ENCODE measurements at places on chromosomes 3 and 15. TPM values are rescaled to one million over a fixed set of nuclear protein-coding genes. Genes with fewer than 3 reads are reported as not detected.

DNA sequence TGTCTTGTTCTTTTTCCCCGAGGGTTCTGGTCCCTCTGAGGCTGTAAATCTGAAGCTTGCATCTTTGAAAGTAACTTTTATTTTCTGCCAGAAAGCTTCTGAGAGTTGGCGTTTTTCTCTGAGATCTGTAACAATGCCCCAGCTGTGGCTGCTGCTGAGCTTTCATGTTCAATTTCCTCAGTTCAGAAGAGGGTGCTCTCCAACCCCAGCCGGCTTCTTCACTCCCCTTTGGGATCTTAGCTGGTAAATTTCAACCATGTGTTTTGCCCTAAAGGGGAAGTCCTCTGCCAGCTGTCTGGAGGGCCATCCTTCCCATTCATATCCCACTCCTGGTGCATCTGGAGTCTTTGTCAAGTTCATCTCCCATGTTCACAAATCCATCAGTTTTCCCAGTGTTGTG, 18.3 kb upstream of the CFAP100 start:
- DNase-seq: no peak

GRCh38 chr3:142489572-142490323, 41.9 kb upstream of the XRN1 start:
- DNase-seq: no peak

DNA sequence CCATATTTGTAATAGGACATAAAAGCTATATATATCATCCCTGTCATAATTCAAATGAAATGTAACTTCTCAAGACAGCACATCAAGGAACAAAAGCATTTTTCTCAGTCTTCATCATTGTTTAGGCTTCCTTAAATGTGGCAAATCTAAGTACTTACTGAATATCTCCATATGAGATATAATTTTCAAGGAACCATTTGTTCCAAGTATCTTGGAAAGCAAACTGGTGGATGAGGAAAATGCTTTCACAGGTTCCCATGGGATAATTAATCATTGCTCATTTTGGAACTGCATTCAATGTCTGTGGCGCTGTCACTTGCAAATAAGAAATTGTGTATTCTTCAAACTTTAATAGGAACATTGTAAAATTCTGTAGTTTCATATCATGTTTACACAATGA, 52.6 kb upstream of the ZNF385D start:
- no peak for DNase-seq

GRCh38 chr15:73882761-73883419, 9.5 kb downstream of the TBC1D21 start:
- DNase-seq: no peak

DNA sequence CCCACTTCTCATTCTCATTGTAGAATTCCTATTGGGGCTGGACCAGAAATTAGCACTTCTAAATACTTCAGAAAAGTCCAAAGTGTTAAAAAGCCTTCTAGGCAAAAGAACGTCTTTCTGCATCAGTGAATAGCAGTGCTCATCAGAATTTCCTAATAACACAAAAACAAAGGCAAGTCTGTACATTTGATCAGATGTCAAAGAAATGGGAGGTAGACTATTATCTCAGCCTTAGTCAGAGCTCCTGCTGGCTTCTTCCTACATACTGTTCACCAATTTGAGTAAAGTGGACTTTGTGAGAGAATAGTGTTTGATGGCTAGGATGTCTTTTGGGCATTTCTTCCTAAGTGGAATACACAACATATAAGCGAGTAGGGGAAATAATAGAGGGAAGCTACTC, 48.7 kb downstream of the FOXB1 start:
- no peak for DNase-seq

DNA sequence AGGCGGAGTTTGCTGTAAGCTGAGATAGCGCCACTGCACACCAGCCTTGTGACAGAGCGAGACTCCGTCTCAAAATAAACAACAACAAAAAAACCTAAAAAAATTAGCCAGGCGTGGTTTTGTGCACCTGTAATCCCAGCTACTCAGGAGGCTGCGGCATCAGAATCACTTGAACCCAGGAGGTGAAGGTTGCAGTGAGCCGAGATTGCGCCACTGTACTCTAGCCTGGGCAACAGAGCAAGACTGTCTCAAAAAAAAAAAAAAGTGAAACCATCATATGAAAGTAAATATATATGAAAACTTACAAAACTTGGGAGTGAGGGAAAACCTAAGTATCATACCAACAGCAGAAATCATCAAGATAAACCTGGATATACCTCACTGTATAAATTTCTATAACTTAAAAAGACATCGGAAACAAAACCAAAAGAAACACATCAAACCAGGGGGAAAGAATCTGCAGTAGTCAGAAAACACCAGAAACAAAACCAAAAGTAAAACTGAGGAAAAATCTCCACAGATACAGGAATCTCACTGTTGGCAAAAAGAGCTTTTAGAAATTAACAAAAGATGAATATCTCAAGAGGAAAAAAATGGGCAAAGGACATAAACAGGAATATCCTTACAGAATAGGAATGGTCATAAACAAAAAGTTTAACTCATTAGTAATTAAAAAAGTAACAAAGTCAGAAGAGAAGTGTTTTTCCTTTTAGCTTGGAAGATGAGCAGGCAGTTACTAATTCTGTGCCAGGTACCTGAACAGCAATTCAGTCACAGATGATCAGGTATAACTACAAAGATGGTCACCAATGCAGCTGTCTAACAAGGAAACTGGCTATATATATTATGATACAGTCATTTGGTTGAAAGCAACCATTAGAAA, 41.3 kb downstream of the ETV5 start:
- DNase-seq: no peak

GRCh38 chr15:41629463-41629862, 30.7 kb upstream of the MGA start:
- no peak for DNase-seq

GRCh38 chr15:65423150-65423975, 616 bp upstream of the IGDCC4 start:
- DNase-seq: no peak

GRCh38 chr3:81841540-81841939, 80.1 kb upstream of the GBE1 start:
- no peak for DNase-seq

DNA sequence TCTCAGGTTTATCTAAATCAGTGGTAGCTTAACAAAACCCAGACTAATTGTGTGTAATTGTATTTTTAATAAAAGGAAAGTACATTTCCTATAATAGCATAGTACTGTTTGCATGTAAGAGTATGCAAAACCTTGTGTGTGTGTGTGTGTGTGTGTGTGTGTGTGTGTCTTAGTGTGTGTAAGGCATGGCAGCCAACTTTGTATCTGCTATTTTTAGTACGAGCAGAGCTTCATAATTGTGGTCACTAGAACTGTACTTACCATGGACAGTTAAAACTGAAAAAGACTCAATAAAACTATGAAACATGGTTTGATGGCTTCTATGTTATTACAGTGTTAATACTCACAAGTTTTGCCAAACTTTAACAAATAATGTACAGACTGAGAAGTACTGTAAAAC, 6.2 kb downstream of the P2RY1 start:
- DNase-seq: no peak

DNA sequence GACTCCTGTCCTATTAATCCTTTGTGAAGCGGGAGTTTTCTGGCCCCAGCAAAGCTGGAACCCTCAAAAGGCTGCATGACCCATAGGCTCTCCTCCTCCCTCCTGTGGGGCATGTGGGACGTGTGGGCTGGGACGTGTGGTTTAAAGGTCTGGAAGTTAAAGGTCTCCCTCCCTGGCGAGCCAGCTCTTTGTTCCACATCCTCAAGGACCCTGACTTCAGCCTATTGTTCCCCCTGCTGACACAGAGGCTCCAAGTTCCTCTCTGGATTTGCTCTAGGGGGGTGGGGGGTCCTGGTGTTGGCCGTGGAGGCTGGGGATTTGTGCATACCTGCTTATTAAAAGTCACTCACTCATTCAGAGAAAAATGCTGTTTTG, 44.2 kb downstream of the SMAD6 start:
- DNase-seq: no peak

DNA sequence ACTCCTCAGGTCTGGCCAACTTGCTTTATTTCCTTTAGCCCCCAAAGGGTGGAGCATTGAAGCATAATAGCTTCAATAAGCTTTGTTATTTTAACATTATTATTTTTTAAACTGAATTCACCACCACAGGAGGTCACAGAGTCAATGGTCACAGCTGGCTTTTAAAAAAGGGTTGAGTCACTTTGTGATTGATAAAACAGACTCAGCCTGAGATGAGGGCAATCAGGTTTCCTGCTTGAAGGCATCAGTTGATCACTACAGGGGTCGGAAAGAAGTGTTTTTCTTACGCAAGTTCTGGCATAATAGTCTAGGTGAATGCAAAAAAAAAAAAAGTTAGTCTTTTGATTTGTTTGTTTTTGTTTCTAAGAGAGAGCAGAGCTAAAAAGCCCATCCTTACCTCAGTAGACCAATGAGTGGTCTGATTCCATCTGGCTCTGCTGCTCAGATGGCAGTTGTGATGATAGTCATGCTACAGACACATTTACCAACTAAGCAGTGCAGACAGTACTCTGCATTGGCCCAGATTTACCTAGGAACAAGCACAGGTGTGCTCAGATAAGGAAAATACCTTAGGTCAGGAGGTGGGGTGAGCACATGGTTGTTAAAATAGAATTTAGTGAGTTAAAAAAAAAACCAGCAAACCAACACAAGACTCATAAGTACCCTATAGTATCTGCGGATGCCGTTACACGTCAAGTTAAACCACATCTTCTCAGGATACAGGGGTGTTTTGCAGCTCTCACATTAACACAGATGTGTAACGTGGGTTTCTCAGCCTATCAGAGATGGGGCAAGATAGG, 22.6 kb downstream of the ZNF80 start:
- DNase-seq: peak; percentile 86

ADAMTS17 gene
- 4.7 TPM for total RNA-seq

PLSCR2 gene
- 0.76 TPM for total RNA-seq

SPESP1 gene
- total RNA-seq: 0.61 TPM

CACNA2D3 gene
- not detected for total RNA-seq
